ENCODE measurements at places on chromosomes 3 and 15.

- no peak for DNase-seq
Measured at GRCh38 chr15:74350295-74351275, 16.9 kb downstream of the CYP11A1 start.

GRCh38 chr15:78306176-78306774 is 6.9 kb upstream of the SKIC8 start:
- no peak for DNase-seq

- no peak for DNase-seq
Measured at GRCh38 chr15:29596266-29596665, 226.0 kb downstream of the TJP1 start.

- DNase-seq = no peak
Measured at GRCh38 chr3:111810909-111811308, 48.2 kb upstream of the PHLDB2 start.

DNA sequence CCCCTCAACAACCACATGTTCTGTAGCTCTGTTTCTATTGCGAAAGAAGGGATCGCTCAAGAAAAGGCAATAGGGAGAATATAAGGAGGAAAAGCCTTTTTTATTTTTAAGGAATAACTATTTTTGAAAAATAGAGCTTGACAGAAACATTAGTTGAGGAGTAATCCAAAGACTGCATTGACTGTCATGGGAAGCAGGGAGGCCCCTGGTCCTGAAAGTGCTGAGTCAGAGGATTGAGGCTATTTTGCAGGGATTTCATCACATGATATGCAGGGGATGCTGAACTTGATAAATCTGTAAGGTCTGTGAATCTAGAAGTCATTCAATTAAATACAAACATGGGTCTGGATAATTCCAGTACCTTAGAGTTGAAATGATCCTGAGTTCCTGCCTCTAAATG is 92.0 kb downstream of the MTHFS start:
- no peak for DNase-seq

GRCh38 chr3:162507397-162507796 is 1010.8 kb downstream of the OTOL1 start:
- no peak for DNase-seq

DNA sequence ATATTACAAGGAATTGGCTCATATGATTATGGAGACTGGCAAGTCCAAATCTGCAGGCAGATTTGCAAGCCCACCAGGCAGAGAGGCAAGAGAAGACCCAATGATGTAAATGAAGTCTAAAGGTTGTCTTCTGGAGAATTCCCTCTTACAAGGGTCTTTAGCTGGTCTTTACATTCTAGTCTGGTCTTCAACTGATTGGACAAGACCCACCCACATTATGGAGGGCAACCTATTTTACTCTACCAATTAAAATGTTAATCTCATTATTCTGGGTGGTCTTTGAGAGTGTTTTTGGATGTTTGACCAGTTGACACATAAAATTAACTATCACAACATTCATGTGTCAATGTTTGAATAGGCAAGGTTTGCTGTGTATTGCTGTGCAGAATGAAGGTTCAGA is 28.0 kb upstream of the ATP11B start:
- no peak for DNase-seq

- no peak for DNase-seq
Measured at GRCh38 chr3:9408061-9408460, 10.6 kb downstream of the SETD5 start.

DNA sequence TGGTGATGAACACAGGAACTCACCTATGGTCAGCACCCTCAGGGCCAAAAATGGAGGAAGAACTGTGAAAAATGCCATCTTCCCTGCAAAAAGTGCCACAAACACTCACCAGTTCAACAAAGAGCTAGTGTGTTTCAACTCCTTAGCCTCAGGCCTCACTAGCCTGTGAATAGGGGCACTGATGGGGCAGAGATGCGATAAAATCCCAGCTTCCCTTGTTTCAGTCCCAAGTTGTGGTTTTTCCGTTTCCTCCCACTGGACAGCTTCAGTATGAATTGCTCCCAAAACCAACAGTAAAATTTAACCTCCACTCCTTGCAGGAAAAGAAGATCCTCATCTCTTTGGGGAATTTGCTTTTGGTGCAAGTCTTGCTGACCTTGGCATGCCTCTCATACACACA is 117.4 kb upstream of the ADAMTS9 start:
- DNase-seq = no peak

DNA sequence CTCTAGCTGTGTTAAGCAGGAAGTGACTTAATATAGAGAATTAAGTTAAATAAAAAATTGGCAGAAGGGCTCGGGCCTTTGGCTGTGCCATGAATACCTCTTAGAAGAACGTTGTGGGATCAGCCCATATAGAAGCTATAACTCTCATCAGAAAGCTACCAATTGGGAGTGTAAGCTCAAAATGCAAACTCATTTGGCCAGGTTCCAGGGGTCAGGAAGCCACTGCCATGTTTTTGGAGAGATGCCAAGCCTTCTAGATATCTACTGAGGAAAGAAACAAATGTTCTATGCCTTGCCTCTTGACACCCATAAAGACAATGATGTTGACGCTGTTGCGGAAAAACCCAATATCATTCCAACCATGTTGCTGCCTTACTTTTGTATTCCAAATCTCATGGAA is 475.2 kb upstream of the TGFBR2 start:
- DNase-seq = no peak

GRCh38 chr15:91318516-91318915 is 218.5 kb downstream of the SV2B start:
- no peak for DNase-seq

GRCh38 chr15:84996055-84996454 is 14.4 kb downstream of the PDE8A start:
- no peak for DNase-seq
